ENCODE measurements at places on chromosomes 5 and 9.
A peak's percentile ranks its signal among the peaks of the same experiment; 100 is the strongest.

GRCh38 chr5:27315363-27316270, 277.2 kb upstream of the CDH9 start:
- no peak for DNase-seq

GRCh38 chr5:14447958-14448911, 133.4 kb upstream of the OTULINL start:
- no peak for DNase-seq

- no peak for DNase-seq
These were observed 1057.7 kb upstream of the DMAC1 start for GRCh38 chr9:8857068-8857925.

DNA sequence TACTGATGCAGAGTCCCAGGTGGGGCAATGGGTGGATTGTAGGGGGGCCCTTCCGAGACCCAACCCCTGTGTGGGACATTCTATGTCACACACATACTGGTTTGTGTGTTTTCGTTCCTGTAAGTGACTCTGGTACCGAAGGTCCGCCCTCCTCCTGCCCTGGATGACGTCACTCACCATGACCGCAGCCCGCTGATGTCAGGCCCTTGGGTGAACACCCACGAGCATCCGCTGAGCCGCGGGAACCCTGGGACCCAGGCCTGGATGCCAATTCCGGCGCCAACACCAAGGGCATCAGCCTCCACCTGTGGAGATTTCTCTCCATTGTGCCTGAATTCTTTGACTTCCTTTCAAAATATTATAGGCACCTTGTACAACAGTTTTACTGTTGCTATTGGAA, 184.3 kb downstream of the MTRR start:
- no peak for DNase-seq

DNA sequence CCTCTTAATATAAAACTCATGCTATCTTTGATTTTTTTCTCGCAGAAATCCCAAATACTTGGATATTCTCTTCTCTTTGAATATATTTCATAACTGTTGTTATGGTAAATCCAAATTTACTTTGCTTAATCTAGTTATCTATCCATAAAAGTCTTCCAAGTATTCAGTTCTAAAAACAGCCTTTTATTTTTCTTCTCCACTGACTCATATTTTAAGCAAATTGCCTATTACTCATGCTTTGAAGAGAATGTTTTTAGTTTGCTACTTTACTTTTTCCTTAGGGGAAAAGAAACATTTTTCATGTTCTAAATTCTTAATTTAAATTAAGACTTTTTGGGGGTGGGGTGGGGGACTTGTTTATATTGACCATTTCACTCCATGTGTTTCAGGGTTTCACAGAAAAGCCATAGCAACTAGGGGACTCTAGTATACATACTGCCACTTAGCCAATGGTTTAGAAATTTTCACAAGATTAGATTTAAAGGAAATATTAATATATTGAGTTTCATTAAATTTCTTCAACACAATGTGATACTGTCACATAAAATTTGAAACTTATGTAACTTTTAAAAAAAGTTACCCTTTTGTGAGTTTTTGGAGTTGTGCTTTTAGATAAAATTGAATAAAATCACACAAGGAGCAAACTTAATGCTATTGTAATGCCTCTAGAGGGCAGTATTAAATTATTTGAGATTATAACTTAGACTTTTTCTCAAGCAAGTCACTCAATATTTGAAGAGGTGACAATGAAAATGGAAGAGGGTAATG, 545.8 kb upstream of the ARRDC3 start:
- DNase-seq: no peak

DNA sequence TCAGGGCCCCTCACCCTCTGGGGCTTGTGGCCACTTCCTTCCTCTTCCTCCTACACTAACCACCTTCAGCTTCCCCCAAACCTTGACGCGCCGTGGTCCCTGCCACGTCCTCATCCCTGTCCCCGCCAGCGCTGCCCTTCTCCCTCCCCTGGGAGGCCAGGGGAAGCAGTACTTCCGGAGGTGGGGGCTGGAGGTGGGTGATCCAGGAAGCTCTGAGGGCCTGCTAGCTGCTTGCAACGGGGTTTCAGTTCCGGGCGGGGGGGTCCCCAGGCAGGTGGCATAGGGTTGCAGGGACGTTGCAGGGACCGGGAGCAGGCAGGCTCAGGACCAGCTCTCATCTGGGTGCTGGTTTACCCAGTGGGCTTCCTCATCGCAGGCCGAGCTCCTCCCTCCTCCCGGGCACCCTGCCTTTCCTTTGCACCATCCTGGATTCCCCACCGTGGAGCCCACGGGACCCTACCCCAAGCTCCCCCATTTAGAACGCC, 70.0 kb downstream of the RXRA start:
- DNase-seq: no peak

- no peak for DNase-seq
These were observed 245.4 kb upstream of the FBXL7 start for GRCh38 chr5:15254607-15255006.

DNA sequence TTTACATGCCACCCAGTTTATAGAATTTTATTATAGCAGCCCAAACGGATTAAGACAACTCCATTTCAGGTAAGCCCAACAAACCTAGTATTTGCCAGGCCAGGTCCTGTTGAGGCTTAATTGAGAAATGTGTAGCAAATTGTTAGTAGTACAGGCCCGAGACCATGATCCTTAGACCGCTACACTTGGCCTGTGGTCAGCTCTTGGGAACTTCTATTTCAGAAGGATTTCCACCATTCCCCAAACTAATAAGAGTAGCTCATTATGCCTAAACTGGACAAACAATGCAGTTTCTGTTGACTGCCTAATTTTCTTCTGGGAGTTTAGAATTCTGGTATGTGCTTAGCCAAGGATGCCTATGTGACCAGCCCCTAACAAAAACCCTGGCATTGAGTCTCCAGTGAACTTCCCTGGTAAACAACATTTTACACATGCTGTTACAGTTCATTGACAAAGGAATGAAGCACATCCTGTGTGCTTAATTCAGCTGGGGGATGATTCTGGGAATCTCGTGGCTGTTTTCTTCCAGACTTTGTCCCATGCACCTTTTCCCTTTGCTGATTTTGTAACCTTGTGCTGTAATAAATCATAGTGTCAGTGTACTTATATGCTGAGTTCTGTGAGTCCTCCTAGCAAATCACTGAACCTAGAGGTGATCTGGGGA, 5.6 kb upstream of the GPX3 start:
- DNase-seq: no peak

GRCh38 chr9:124652203-124652602, 118.9 kb downstream of the NR6A1 start:
- DNase-seq: no peak

GRCh38 chr5:140118302-140118936, 4.5 kb downstream of the PURA start:
- DNase-seq: no peak

GRCh38 chr5:124103671-124104070, 591.7 kb downstream of the CSNK1G3 start:
- DNase-seq: no peak

GRCh38 chr5:103111468-103111867, 8.5 kb downstream of the GIN1 start:
- DNase-seq: no peak

DNA sequence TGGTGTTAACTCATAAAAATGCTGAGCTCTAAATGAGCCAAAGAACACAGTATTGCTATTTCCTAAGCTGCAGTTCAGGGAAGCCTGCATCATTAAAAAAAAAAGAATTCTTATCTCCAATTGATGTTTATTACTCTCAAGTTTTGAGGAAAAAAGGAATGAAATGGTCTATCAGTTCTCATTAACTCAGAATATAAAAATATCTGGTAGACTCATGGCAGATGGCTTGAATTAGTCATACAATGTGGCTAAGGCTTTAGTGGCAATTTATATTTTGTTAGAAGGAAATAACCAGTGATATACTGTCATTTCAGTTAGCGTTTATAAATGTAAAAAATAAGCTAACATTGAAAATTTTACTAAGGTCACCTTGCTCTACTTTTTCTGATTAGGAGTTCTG, 1403.4 kb upstream of the C9orf72 start:
- DNase-seq: no peak

DNA sequence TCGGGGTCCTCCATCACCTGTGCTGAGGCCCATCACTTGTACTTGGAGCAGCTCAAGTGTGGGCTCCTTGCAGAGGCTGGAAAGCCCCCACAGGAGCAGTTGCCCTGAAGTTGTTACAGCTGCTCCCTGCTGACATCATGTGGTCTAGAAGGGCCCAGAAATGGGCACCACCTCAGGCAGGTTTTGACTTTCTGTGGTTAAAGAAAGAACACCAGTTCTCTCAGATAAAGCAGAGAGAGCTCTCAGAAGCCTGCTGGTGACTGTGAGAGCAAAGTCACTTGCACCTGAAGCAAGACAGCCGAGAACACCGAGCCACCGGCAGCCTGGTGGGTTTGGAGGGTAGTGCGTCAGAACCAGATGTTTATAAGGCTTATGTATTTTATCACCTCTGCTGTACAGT, 70.4 kb downstream of the MVB12B start:
- peak; percentile 35 for DNase-seq

DNA sequence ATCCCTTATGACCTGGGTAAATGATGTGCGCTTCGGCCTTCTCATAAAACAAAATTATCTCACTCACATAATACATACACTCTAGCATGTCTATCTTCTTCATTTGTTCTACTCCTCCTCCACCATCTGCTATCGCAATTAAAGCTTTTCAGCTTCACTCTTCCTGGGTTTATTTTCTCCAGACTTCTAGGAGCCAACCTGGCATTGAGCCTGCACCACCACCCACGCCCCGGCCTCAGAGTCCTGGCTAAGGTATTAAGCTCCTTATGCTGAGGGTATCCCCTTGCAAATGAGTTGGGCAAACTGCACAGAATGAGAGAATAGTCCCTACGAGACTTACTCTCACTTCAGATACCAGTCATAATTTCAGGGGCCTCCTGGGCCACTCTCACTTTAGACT, 236.1 kb upstream of the CDH12 start:
- no peak for DNase-seq

DNA sequence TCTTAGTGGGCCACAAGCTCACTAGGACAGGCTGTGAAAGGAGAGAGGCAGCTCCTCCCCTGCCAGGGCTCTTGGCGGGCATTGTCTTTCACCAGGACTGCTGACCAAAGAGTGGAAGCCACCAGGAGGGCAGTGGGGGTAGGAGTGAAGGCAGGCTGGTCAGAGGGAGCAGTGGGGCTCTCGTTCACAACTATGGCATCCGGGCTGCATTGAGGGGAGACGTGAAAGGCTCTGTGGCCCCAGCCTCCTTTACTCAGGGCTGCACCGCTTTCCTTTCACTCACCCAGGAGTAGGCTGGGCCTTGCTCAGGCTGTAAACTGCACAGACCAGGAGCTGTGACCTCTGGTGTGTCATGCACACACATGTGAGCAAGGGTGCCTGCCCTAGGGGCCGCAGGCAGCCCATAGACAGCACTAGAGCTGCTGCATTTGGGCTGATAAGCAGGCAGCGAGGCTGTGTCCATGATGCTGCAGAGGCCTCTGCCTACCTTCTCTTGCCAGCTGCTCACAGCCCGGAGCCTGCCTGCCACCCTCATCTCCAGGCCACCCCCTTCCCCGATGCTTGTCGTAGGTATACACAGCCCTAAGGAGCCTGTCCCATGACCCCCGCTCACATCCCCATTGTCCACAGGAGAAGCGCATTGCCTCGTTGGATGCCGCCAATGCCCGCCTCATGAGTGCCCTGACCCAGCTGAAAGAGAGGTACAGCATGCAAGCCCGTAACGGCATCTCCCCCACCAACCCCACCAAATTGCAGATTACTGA, 130.4 kb downstream of the DAB2IP start:
- DNase-seq: no peak

DNA sequence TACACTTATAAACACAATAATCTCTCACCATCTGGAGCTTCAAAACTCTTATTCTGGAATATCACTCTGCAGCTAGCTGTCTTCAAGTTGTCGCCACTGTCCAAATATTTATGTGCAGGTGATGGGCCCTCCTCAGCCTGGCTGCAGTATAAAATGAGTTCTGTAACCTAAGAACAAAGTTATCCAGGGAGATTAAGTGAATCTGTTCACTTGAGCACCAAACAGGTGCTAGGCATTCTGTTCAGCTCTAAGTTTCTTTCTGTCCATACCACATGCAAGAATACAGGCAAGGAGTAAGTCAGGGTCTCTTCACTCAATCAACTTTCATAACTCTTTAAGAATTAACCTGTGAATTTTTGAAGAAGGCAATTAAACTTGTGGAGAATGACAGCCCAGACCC, 344.1 kb downstream of the PLK2 start:
- DNase-seq: no peak

- no peak for DNase-seq
These were observed 18.9 kb downstream of the FAM78A start for GRCh38 chr9:131257266-131258025.

- DNase-seq: no peak
These were observed 21.0 kb upstream of the FOXE1 start for GRCh38 chr9:97831843-97832636.

GRCh38 chr9:98129451-98129881, 10.4 kb upstream of the TRIM14 start:
- DNase-seq: no peak

DNA sequence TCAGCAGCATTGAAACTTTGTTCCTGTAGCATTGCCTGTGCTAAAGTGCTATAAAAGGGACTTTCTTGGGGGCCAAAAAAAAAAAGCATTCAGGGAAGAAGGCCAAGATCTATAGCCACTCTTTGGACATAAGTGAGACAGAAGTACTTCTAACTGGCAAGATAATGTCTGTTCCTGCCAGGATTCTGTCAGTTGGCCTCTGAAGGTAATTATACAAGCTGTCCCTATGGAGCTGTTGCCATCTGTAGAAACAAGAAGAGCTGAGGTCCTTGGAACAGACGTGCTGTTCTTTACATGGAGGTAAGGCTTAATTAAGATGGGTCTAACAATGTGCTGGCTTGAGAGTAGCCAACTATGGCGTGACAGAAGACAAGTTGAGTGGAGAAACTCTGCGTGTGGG, 9.7 kb downstream of the KIF20A start:
- no peak for DNase-seq

GRCh38 chr5:158054223-158055110, 195.5 kb upstream of the CLINT1 start:
- no peak for DNase-seq

- no peak for DNase-seq
These were observed 77.8 kb downstream of the SLC38A9 start for GRCh38 chr5:55634209-55634805.

DNA sequence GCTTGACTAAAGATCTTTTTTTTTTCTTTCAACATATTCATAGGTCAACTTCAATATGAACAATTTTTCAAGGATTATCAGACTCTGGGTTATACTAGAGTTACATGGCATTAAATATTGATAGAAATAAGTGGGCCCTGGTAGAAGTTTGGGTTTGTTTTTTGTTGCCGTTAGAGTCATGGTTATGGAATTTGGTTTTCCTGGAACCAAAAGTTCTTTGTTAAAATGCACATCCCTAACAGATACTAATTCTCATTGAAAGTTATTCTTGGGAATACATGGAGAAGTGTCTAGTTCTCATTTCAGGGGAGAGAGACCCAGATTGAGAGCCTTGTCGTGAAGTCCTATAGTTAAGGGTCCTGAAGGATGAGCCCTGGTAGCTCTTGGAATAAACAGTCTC, 124.9 kb downstream of the FGF1 start:
- no peak for DNase-seq

- no peak for DNase-seq
These were observed 34.9 kb downstream of the APBA1 start for GRCh38 chr9:69637193-69637816.
